ENCODE measurements at places on chromosomes 1 and 21. TPM values are rescaled to one million over a fixed set of nuclear protein-coding genes. Genes with fewer than 3 reads are reported as not detected.

CGN gene
- 0.52 TPM for total RNA-seq

RUNX1 gene
- total RNA-seq, result 23.8 TPM

ZNF593OS gene
- total RNA-seq, result not detected

RGS8 gene
- not detected for total RNA-seq

GCLM gene
- total RNA-seq, result 13.7 TPM

IGSF5 gene
- not detected for total RNA-seq

MTARC2 gene
- total RNA-seq, result 10.0 TPM

TPR gene
- 38.5 TPM for total RNA-seq

NHLH1 gene
- total RNA-seq, result not detected

PAQR6 gene
- 2.1 TPM for total RNA-seq

LHX8 gene
- not detected for total RNA-seq

ZBTB8B gene
- not detected for total RNA-seq

Measured in epithelial cell of alveolus of lung (primary cell).